ENCODE measurements at places on chromosomes 6 and 20.

- no peak for DNase-seq
These were observed 184.1 kb upstream of the ARID1B start for GRCh38 chr6:156593127-156593526.

- peak; percentile 73 for DNase-seq
These were observed 615.4 kb downstream of the MAFB start for GRCh38 chr20:40073535-40074111.

DNA sequence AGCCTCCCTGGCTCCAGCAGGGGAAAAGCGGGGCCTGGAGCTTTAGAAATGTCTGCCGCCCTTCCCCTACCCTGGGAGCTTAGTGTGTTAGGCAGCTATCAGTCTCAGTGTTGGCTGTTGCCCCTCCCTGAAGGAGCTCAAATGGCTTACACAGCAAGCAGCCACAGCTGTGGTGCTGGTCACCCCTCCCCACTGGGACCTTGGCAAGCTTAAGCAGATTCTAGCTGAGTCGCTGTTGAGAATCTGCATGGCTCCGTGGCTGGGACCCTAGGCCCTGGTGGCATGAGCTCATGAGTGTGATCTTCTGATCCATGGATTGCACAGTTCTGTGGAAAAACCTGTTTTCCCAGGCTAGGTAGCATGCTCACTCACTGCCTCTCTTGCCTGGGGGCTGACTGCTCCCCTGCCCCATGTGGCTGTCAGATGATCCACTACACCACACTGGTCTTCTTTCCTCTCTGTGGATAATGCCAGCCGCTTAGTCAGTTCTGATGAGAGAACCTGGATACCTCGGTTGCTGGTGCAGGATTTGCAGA, 714.0 kb downstream of the MAFB start:
- DNase-seq: no peak

GRCh38 chr20:25676164-25676809, 20.4 kb downstream of the ZNF337 start:
- DNase-seq: no peak

GRCh38 chr6:139600919-139601475, 226.5 kb upstream of the CITED2 start:
- no peak for DNase-seq

- no peak for DNase-seq
These were observed 5.0 kb upstream of the COX4I2 start for GRCh38 chr20:31632548-31633338.

DNA sequence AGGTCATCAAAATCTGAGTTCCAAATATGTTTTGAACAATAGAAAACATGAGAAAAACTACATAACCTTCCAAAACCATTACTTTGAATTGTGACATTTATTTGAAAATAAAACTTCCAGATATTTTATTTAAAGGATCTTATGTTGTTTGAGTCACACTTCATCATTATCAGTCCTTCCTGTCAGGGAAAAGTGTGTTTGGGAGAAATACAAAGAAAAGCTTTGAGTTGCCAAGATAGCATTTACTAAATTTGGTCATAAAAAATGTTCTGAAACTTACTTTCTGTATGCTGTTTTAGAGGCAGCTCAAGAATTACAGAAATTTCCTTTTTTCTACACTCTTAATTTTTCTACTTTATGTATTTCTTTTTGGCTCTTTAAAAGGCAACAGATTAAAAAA, 208.2 kb upstream of the RIN2 start:
- DNase-seq: no peak

DNA sequence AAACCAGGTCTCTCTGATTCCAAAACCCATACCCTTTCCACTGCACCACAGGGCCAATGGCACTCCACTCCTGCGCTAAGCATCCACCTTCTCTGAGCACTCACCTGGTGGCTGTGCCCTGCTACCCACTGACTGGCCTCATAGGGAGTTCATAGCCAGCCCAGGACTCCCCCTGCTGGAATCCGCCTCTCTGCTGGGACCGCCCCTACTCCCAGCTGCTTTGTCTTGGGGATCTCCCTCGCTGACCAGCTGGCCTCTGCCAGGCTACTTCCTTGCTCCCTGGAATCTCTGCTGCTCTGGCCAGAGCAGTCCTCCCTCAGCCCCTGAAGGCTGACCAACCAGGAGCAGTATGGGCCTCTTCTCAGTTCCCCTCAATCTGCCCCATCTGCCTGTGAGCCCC, 129.7 kb downstream of the FAXC start:
- peak; percentile 88 for DNase-seq

- no peak for DNase-seq
These were observed 13.6 kb upstream of the CHD6 start for GRCh38 chr20:41631826-41632225.

DNA sequence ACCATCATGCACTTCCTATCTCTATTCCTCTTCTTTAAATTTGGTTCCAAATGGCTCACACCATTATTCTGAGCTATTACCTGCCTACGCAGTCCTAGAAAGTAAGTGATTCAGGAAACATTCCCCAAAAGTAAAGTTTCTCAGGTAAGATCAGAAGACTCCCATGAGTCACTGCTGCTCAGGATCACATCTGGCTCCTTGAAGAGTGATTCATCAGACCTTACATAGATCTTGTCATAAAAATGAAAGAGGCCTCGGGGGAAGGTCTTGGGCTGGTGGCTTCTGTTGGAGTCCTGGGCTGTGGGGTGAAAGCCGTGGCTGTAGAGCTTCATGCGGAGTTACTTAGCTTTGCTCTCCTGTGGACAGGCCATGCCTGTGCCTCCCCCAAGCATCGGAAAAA, 35.9 kb downstream of the PLG start:
- no peak for DNase-seq

DNA sequence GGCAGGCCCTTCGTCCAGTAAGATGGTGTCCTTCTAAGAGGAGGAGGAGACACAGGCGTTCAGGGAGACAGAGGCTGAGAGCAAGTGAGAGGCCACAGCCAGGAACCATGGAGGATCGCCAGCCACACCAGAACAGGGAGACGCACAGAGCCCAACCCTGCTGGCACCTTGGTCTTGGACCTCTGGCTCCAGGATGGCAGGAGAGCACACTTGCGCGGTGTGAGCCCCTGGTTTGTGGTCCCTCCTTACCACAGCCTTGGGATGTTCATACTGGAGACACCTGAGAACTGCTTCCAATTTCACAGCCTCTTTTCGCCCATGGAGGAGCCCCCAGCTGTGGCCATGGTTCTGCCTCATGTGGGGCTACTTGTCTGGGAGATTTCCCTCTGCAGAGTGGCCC, 222.4 kb downstream of the DLL1 start:
- DNase-seq: no peak

DNA sequence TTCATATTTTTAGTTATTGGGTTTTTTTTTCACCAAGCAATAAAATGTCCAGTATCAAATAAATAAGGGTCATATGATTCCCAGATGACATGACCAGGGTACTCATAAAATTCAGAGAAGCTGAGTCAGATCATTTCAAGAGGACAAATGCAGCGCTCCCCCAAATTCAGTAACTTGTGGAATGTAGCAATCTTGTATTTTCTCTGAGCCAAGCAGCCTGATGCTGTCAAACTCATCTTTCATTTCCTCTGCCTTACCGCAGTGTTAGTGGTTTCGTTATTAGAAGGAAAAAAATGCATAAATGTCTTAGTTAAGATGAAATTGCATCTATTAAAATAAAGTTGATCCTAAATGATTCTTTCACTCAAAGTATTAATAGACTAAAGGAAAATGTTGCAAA, 57.8 kb upstream of the EDN1 start:
- DNase-seq: no peak

- no peak for DNase-seq
These were observed 160.0 kb upstream of the DTNBP1 start for GRCh38 chr6:15822835-15823234.

- peak; percentile 21 for DNase-seq
These were observed 477 bp upstream of the ITPA start for GRCh38 chr20:3208786-3209256.

DNA sequence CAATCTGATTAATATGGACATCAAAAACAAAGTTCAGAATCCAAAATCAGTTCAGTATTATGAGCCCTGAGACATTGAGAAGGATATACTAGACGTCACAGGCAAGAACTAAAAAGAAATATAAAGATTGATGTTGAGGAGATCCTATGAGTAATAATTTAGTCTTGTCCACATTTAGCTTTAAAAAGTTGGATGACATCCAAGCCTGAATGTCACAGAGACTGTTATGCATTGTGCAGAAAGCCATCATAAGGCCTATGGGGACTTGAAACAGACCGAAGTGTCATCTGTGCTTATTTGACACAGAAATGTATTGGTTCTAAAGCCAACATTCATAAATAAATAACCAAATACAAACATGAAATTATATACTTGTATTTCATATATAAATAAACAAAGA, 581.8 kb upstream of the MMS22L start:
- no peak for DNase-seq

- no peak for DNase-seq
These were observed 227.9 kb upstream of the MARCKS start for GRCh38 chr6:113629256-113629655.
